ENCODE measurements at places on chromosomes 4 and X.

DNA sequence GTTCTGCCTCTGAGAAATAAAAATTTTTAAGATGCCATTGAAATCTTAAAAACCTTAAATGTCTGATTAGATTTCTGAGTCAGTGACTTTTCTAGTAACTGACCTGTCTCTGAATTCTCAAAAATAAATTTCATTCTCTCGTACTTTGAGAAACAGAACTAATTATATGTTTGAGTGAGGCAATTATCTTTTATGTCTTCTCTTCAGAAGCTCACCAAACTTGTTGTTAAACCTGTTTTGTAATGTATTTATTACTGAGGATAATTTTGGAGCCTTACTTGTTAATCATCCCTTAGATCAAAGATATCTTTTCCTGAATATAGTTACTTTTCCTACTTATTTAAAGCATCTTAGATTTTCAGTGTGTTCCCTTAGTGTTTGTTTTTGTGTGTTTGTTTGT lies 64.5 kb upstream of the MMAA start:
- DNase-seq = no peak

DNA sequence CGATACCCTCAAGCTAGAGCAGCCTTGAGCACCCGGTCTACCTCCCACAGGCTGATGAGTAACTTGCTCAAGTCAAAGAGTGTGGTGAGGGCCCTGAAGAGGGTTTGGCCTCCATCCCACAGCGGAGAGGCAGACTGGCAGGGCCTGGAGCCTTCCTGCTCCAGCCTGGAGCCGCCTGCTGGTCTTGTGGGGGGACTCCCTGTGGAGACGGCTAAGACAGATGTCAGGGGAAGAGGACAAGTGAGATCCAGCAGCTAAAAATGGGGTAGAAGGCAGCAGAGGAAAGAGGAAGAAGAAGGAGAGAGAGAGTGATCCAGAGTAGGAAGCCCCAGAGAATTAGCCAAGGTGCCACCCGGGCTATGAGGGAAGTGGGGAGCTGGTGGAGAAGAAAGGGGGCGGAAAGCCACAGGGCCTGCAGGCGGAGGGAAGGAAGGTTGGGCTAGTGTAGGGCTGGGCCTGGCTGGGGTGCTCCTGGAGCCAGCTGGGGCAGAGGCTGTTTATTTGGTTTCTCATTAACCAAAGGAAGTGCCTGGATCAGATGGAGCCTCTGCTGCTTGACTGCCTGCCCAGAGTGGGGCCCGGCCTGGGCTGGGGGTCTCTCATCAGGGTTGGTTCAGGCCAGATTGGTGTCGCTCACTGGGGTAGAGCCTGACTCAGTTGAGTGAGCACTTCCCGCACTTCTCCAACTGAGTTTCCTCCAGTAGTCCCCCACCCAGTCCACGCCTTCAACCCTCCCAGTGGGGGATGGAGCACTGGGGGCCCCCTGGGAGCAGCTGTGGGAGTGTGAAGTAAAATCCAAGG lies 14.2 kb downstream of the EFNB1 start:
- no peak for DNase-seq

- DNase-seq = no peak
Observed at GRCh38 chr4:47562297-47562696, 77.2 kb downstream of the ATP10D start.

GRCh38 chrX:96386325-96386724 lies 298.3 kb upstream of the DIAPH2 start:
- DNase-seq = no peak

- DNase-seq = no peak
Observed at GRCh38 chr4:75371915-75372314, 142.3 kb downstream of the RCHY1 start.
